ENCODE measurements at places on chromosomes 7 and 10.

DNA sequence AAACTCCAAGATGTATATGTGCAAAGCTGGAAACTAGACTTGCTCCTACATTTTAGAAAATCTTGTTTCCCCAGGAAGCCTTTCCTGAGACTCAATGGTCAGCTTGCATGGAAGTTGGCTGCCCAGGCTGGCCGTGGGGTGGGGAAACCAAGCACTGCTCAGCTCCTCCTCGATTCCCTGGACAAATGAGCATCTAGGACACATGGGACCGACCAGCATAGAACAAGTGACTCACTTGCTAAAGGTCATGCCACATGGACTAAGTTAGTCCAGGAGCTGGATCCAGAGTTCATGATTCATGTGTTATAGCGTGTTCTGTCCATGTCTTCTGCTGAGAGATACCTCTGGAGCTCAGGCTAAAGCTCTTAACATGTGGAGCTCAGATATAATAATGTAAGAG is 6.2 kb downstream of the FAM180A start:
- no peak for DNase-seq

DNA sequence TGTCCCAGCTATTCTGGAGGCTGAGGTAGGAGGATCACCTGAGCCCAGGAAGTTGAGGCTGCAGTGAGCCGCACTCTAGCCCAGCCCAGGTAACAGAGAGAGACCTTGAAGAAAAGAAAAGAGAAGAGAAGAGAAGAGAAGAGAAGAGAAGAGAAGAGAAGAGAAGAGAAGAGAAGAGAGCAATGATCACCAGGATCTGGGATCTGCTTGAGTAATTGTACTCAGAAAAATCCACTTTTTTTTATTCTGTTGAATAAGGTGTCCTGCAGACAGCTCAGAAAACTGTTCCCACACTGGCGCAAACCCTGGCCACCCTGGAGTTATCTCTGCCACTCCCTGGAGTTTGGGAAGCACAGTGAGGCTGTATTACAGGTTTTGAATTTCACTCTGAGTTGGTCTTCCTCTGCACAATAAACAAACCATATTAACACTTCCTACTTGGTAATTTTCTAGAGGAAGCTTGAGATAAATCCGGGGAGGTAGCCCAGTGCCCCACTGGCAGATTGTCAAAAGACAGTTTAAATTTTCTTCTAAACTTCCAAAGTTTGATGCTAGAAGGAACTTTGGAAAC is 9.6 kb upstream of the OAT start:
- DNase-seq = no peak

DNA sequence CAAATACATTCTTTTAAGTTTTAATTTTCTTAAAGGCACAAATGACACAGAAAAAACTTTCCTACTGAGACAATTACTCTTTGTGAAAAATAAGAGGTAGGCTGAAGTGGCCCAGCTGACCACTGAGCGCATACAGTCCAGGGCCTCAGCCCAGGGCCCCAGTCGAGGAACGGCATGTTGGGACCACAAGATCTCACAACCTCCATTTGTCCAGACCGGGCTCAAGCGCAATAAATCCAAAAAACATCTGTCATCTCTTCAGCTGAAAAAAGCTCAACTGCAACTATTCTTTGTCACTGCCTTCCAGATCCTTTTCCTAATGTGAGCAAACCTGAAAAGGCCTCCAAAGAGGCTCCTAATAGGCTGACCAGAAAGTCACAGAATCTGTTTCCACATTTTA is 165.8 kb downstream of the SRPK2 start:
- no peak for DNase-seq

DNA sequence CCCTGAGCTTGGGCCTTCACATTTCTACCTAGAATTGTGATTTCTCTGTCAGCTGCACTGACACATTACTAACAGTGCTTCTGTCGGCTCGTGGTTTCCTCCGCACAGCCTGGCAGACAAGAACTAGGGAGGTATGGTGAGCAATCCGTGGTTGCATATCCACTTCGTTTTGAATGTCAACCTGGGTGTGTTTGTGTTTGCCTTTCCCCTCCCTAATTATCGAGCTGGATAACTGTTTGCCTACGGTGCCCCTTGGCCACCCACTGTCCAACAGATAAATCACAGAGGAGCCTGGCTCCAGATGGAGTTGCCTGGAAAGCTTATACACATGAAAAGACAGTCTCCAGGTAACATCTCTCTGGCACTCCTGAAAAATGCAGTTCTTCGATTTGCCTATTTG is 228.8 kb downstream of the TRIL start:
- no peak for DNase-seq

- no peak for DNase-seq
Observed at GRCh38 chr10:127883516-127883915, 9.2 kb downstream of the CLRN3 start.

GRCh38 chr7:108529341-108529740 is 3.4 kb upstream of the PNPLA8 start:
- no peak for DNase-seq

Data from mesothelial cell of epicardium (in vitro differentiated cells).